Activated T-helper 17 cell treated with anti-CD3 and anti-CD28 coated beads, Interleukin-2, amount 50 U/mL, for 72 hours (primary cell): ENCODE measurements at places on chromosomes 13 and 19. TPM values are rescaled to one million over a fixed set of nuclear protein-coding genes. Genes with fewer than 3 reads are reported as not detected.

DENND1C gene
- 64.3 TPM for total RNA-seq

MCF2L gene
- total RNA-seq, result 2.0 TPM

KCNN4 gene
- 385 TPM for total RNA-seq

NANOS3 gene
- 1.2 TPM for total RNA-seq

MAP3K10 gene
- total RNA-seq, result 12.9 TPM

CDX2 gene
- not detected for total RNA-seq
